ENCODE measurements at places on chromosomes 2 and 18.

DNA sequence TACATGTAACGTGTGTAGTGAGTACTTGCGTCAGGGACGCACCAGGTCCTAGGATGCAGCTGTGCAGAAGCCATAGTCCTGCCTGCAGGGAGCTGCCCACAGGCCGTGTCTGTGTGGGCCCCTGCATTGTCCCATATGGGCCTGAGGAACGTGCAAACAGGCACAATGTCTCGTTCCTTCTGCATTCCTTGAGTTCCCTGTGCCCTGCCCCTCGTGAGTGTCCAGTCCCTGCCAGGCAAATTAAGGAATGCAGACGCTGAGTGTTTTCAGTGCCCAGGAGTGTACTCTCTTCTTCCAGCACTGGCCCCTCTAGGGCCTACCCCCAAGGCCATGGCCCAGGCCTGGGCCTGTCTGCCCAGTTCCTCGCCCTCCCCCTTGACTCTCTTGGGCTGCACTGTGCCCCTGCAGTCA, 61.8 kb downstream of the FAM168B start:
- no peak for DNase-seq

DNA sequence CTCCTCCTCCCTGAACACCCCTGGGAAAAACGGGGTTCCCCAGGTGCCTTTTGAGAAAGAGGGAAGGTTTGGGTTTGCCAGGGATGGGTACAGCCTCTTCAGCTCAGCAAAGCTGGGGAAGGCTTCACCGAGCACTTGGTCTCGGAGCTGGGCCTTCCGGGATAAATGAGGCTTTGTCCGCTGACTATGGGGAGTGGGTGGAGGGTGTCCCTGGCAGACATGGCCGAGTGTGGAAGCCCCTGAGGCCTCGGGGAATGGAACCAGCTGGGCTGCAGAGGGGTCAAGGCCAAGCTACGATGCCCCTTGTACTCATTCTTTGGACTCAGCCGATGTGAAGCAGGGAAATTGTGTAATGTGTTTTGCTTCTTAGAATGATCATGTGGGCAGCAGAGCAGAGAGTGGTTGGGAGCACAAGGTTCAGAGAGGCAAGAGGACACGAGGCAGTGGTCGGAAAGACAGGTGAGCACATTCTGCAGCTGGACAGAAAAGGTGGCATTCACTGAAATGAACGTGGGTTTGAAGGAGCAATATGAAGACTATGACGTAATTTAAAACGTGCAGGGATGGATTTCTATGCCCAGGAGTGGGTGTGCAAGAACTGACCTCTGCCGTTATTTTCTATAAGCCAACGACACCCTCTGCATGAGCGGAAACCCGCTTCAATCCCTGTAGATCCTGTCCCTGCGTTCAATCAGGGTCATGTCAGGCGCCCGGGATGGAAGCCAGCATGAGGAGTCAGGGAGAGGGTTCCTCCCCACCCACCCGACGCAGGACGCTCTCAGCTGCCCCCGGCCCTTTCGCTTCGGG, 142.6 kb downstream of the PXDN start:
- no peak for DNase-seq

GRCh38 chr2:73004466-73004865, 67.0 kb downstream of the SFXN5 start:
- DNase-seq: no peak

DNA sequence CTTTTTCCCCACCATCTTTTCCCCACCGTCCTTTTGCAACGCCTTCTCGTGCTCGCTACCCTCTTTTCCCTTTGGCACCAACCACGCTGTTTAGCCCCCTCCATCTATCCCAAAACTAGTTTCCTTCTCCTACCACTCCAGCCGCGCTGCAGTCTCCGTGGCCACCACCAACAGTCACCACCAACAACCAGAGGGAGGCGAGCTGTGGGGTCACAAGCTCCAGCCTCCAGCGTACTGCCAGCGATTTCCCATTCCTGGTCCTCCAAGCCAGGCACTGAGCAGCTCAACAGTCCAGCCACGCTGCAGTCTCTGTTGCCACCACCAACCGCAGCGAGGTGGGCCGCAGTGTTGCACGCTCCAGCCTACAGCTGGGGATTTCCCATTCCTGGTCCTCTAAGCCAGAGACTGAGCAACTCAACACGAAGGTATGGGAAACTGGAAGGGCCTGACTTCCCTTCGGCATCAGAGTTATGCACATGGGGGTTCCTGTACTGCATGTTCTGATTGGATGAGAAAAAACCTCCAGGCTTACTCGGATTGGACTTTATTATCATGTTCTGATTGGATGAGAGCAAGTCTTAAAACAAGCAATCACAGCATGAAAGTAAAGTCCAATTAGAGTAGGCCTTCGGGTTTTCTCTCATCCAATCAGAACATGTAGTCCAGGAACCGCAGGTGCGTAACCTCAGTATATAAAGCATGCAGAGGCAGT, 42.3 kb upstream of the IMP4 start:
- no peak for DNase-seq

GRCh38 chr2:58350484-58350883, 109.4 kb upstream of the FANCL start:
- no peak for DNase-seq

- no peak for DNase-seq
Observed at GRCh38 chr2:62313449-62314227, 117.7 kb downstream of the B3GNT2 start.

Data from activated T-helper 1 cell treated with anti-CD3 and anti-CD28 coated beads, Interleukin-2, amount 50 U/mL, for 16 hours (primary cell).